Stimulated activated CD4-positive, alpha-beta T cell treated with anti-CD3 and anti-CD28 coated beads, Interleukin-1b, Interleukin-23, amount 100 ng/mL, for 24 hours (primary cell): ENCODE measurements at places on chromosomes 12 and 14.

GRCh38 chr14:22844221-22845102 lies 8.1 kb downstream of the MMP14 start:
- no peak for DNase-seq

- no peak for DNase-seq
Observed at GRCh38 chr12:121872546-121873215, 14.0 kb upstream of the HPD start.

GRCh38 chr12:15276088-15276698 lies 46.1 kb upstream of the PTPRO start:
- DNase-seq: no peak

DNA sequence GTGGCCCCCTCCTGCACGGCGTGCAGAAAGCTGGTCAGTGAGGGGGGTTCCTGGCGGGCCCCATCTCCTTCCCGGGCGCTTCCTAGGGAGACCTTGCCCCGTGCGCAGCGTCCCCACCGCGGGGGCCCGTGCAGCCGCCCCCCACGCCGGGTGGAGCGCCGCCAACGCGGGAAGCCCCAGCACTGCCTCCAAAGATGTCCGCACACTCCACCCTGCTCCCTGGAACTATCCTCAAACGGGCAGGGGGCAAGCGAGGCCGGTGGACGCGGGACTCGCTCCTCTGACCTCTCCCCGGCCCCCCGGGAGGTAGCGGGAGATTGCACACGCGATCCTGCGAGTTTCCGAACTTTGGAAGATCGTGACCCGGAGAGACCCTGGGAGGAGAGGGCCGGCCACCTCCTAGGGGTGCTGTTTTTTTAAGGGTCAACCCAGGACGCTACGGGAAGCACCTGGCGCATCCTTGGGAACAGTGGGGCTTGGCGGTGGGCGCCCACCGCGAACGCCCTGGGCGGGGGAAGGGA lies 1.5 kb upstream of the FZD10 start:
- no peak for DNase-seq
